Activated CD4-positive, alpha-beta memory T cell treated with anti-CD3 and anti-CD28 coated beads for 36 hours (primary cell): ENCODE measurements at places on chromosomes 13 and 19. TPM values are rescaled to one million over a fixed set of nuclear protein-coding genes. Genes with fewer than 3 reads are reported as not detected.

The ICAM5 gene
- total RNA-seq = 1.3 TPM

The PSMD8 gene
- total RNA-seq = 224 TPM

The ZNF560 gene
- total RNA-seq = not detected

The CEACAM4 gene
- not detected for total RNA-seq

The MUC16 gene
- total RNA-seq = not detected

The JAK3 gene
- total RNA-seq = 217 TPM

The CADM4 gene
- total RNA-seq = 0.57 TPM

The FCHO1 gene
- total RNA-seq = 54.3 TPM

The SLC7A10 gene
- total RNA-seq = not detected

The ZNF571 gene
- 2.7 TPM for total RNA-seq
